ENCODE measurements at places on chromosomes 5 and 9. TPM values are rescaled to one million over a fixed set of nuclear protein-coding genes. Genes with fewer than 3 reads are reported as not detected.

Gene SCGB3A1
- total RNA-seq: not detected

DNA sequence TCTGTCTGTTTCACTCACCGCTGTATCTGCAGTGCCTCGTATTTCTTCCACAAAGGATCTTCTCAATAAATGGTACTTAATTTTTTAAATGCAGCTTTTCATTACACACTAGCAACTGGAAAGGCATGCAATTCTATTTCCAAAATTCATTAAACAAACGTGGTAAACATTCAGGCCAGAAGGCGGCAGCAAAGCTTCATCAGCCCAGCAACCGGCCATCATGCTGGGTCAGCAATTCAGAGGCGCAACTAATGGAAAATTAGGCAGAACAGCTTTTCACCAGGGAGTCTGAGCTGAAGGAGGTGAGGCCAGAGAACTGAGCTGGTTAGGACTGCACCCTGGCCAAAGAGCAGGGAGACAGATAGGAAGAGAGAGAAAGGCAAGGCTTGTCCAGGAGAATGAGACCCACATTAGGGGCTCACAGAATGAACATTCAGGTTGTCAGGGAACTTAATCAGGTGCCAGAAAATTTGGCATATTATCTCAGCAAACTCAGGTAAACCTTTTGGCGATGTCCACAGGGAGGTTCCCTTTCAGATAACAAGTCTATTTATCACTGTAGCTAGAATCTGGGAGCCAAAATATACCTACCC lies 17.7 kb upstream of the RNF180 start:
- DNase-seq: peak; percentile 26

- DNase-seq: no peak
Measured at GRCh38 chr9:134626571-134627416, 14.8 kb upstream of the COL5A1 start.

- DNase-seq: no peak
Measured at GRCh38 chr9:11319538-11319937, 706.7 kb upstream of the PTPRD start.

- DNase-seq: no peak
Measured at GRCh38 chr5:168676501-168676900, 97.3 kb upstream of the PANK3 start.

DNA sequence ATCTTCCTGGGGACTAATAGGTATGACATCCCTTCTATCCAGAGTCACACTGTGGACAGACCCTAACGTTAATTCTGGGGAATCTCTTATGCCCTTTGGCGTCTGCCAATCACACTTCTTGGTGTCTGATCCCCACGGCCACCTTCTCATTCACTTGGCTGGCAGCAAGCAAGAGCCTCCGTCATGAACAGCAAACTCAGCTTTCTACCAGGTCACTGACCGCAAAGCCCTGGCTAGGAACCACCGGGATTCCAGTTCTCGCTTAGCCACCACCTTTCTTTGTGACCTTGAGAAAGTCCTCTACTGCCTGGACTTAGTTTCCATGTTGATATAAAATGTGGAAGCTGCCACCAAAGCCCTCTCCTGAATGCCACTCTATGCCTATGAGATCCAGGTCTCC lies 67.7 kb upstream of the FCN1 start:
- DNase-seq: no peak

- DNase-seq: no peak
Measured at GRCh38 chr5:60835554-60835953, 8.5 kb downstream of the ELOVL7 start.

Data from activated CD4-positive, alpha-beta T cell treated with anti-CD3 and anti-CD28 coated beads for 36 hours (primary cell).